ENCODE measurements at places on chromosomes 6 and 20.

DNA sequence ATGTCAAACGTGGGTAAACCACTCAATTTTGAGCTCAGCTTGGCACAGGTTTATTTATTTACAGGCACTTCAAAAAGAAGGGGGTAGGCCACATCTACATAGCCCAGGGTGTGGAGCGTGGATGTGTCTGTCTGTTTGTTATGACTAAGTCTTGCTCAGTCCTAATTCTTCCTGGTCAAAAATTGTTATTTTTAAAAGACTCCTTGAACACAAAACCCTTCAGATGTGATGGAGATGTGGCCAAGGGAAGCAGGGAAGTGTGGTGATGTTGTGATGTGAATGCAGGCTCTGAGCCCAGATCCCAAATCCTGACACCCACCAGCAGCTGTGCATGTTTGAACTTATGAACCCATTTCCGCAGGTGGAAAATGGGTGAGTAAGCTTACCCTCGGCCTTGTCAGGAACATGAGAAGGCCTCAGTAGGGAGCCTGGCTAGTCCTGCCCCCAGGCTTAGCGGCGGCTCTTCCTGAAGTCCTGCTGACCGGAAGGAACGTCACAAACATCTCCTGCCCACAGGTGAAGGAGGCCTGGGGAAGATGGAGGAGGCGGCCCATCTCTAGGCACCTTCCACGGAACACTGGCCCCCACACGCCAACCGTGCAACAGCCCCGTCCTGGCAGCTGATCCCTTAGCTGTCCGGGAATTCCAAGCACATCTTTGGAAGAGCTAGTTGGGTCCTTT, 119.7 kb downstream of the MYLK4 start:
- DNase-seq = no peak

DNA sequence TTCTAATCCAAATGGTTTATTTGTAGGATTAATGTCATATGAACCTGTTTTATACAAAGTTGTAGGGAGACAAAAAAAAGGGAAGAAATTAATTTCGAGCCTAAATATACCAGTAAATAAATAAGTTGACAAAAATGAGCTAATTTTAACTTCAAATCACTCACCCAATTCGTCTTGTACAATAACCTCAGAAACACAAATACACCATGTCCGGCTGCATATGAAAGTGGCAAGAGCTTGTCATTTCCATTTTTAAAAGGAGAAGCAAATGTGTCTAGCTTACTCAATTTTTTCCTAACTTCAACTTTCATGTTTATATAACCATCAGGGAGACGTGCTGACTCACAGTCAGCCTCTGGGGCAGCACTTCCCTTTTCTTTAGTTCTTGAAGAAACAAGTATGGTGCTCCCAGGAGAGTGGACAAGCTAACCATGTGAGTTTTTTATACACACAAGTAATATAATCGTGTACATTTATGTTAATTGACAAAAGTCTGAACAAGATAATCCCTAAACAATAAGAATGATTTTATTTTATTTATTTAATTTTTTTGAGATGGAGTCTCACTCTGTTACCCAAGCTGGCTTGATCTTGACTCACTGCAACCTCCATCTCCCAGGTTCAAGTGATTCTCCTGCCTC, 55.5 kb upstream of the SGK1 start:
- DNase-seq = no peak

- DNase-seq = peak; percentile 48
Observed at GRCh38 chr6:6546318-6547109, 42.0 kb upstream of the LY86 start.

DNA sequence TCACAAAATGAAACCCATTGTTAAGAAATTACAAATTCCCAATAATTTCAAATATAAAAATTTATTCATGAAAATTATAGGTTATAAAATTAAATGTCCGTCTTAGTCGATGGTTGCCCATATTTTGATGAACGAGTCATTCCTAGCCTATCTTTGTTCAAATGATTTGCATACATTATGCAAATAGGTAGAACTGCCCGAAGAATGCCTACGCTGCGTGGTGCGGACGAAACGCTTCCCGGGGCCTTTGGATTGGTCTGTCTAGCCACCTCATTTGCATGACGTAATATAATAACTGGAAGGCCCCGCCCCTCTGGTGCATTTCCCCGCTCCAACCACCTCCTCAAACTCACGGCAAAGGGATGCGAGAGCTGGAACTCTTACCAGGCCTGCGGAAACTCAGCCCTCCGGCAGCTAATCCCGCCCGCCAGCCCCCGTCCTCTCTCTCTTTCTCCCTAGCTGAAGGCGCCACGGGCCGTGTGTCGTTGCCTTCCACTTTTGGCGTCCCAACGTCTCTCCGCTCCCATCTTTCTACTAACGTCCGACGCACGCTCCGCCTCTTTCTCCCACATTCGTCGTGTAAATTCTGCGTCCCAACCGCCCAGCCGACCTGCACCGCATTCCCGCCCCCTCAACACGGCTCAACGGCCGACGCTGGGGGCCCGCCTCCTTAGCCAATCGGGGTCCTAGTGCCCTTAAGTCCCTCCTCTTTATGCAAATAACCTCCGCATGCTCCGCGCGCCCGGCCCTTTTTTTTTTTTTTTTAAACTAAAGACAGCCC, 520 bp upstream of the PRRC2A start:
- peak; percentile 95 for DNase-seq

DNA sequence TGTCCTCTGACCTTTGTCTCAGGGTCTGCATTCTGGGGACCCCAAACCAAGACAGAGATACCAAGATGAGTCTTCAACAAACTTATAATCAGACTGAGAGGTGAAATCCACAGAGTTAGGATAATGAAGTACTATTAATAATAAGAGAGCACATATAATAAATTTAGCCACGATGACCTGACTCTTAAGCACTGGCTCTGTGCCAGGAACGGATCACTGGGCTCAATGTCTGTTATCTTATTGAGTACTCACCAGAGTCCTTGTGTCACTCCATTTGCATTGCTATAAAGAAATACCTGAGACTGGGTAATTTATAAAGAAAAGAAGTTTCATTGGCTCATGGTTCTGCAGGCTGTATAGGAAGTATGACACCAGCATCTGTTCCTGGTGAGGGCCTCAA, 18.9 kb upstream of the ITPR3 start:
- no peak for DNase-seq

DNA sequence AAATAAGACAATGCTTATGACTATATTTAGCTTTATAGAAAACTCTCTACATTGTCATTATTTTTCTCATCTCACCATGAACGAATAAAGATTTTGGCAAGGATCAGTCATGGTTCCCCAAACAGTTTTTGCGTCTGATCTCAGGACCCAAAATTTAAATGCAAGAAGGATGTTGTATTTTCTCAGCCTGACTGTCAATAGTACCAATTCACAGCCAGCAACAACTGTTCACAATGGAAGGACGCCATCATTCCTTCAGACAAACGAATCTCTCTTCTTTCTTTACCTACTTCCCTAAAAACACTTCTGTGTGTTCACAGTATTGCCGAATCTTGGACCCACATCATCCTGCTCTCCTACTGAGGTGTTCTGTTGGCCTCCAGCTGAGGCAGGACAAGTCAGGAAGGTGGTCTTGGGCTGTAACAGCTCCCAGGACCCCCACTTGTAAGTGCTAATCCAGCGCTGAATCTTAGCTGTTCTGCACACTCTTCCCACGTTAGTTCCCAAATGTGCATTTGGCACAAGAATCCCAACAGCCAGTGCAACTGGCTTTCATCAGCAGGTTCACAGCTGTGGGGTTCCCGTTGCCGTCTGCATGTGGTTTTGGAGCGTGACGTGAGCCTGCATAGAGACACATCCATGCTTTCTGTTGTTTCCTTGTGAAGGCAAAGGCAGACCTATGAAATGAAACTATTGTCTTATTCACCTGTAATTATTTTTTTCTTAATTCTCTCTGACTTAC, 600.0 kb downstream of the QKI start:
- DNase-seq = no peak

- DNase-seq = no peak
Observed at GRCh38 chr6:150766201-150766997, 99.1 kb upstream of the MTHFD1L start.

GRCh38 chr20:15188415-15188814, 851.0 kb upstream of the FLRT3 start:
- no peak for DNase-seq

GRCh38 chr6:111499269-111499793, 16.3 kb upstream of the REV3L start:
- DNase-seq = no peak

DNA sequence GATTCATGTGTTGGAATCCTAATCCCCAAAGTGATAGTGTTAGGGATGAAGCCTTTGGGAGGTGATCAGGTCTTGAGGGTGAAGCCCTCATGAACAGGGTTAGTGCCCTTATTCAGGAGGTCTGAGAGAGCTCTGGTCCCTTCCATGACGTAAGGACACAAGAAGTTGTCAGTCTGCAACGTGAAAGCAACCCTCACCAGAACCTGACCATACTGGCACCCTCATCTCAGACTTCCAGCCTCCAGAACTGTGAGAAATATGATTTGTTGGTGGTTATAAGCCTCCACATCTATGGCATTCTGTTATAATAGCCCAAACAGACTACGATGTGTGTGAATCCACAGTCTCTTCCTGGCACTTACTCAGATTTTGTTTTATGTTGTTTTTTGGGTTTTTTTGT, 90.7 kb downstream of the TRERF1 start:
- DNase-seq = no peak

DNA sequence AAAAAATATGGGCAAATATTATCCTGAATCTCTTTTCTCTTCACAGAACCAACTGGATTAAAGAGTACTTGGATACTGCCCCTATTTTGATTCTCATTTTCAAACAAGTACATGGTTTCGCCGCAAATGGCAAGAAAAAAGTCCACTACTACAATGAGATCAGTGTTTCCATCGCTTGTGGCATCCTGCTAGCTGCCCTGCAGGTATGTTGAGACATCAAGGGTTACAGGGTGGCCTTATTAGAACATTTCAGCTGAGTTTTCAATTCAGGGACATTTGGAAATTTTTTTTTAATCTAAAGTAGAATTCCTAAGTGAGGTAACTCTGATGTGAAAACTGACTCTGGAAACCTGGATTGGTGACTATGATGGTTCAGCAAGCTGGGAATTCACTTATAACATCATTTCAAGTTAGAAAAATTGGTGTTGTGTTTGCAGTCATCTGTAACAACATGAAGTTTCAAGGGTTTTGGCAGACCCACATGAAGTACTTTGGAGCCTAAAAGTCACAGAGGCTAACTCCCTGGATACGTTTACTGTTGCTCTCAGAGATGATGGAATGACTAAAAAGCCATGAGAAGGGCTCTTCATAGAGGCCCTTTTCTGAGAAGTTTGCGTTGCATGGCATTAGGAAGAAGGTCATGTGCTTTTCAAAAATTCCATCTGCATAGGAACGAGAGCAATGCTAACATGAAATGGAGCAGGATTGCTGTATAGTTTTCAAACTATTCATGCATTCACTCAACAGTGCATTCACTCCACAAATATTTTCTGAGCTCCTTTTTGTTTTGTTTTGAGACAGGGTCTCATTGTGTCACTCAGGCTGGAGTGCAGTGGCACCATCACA, 25.5 kb downstream of the IYD start:
- no peak for DNase-seq

DNA sequence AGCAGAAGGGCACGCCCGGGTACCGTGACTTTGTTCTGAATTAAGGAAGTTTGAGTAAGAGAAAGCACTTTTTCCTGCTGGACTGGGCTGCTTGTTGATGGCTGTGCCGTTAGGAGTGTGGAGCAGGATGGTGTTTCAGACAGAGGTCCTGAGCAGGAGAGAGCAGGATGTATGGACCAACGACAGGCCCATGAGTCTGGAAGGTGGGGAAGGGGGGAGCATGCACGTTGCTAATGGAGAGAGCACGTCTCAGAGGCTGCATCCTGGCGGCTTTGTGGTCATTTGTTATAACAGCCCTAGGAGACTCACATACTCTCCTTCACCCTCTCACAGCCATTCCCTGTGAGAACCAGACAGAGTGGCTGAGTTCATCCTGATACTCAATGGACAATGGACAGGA, 56.8 kb downstream of the PHACTR3 start:
- DNase-seq = no peak

DNA sequence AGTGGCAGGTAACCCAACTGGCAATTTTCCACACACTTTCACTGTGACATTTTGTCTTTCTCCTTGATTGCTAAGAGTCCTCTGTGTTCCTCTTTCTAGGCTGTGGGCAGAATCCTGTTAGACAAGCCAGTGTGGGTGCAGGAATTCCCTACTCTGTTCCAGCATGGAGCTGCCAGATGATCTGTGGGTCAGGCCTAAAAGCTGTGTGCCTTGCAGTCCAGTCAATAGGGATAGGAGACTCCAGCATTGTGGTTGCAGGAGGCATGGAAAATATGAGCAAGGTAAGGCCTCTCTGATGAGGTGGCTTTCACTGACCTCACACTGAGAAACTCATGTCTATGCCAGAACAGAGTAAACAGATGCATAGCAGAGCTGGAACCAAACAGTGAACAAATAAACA, 5.1 kb downstream of the ACAT2 start:
- no peak for DNase-seq

DNA sequence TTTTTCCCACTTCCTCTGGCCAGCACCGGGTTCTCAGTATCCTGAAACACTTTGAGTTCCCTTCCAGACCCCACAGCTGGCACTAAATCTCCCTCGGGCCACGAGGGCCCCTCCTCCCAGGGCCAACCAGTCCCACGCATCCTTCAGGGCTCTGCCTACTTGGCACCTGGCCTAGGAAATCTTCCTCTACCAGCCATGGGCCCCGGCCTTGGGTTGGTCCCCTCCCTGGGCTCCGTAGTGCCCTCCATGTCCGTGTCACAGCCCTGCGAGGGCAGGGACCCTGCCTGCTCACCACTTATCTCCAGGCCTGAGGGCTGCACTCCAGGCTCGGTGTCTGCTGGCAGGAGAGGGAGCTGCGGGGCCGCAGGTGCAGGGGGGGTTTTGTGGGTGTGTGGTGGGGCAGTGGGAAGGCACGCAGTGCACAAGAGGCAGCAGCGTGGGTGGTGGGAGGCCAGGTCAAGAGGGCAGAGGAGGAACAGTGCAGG, 48.8 kb upstream of the CDH22 start:
- DNase-seq = no peak

DNA sequence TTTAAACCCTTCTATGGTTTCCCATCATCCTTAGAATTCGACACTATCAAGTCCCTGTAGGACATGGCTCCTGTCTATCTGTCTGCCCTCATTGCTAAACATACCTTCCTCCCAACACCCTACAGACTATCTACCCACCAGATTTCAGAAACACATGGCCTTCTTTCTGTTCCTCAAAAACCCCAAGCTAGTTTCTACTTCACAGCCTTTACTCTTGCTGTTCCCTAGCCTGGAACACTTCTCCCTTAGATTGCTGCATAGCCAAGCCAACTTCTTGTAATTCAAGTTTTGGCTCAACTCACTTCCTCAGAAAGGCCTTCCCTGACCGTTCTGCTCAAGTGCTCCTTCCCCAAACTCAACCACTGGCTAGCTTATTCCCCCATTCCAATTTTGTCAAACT, 156.2 kb downstream of the BTBD9 start:
- no peak for DNase-seq

DNA sequence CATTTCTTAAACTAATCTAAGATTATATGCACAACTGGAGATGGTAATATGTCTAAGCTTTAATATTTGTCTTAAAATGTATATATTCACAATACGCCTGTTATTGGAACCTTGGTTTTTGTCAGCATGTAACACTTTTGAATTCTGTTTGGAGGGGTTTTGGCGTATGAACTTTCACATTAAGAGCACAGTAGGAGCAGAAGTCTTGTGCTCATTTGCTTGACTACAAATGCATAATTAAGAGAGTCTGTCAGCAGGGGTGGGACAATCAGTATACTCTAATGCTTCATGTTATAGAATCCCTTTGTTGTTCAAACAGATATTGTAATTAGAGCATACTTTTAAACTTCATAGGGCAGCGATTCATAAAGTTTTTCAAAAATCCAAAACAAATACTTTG, 112.8 kb downstream of the QKI start:
- no peak for DNase-seq

Data from CD8-positive, alpha-beta T cell (primary cell).